Dermis blood vessel endothelial cell (primary cell): ENCODE measurements at places on chromosomes 4 and X. TPM values are rescaled to one million over a fixed set of nuclear protein-coding genes. Genes with fewer than 3 reads are reported as not detected.

HS3ST1 gene
- total RNA-seq: 0.17 and 1.9 TPM in 2 replicates

- DNase-seq: no peak
These were observed 50.9 kb downstream of the CEP44 start for GRCh38 chr4:174334628-174335027.

NPY1R gene
- 0.09 and 0.34 TPM in 2 replicates for total RNA-seq

SLC9B1 gene
- 0.09 TPM in 1 of 2 replicates, not detected in the other for total RNA-seq

SLC6A14 gene
- not detected in 2 replicates for total RNA-seq
